ENCODE measurements at places on chromosomes 6 and 20.

DNA sequence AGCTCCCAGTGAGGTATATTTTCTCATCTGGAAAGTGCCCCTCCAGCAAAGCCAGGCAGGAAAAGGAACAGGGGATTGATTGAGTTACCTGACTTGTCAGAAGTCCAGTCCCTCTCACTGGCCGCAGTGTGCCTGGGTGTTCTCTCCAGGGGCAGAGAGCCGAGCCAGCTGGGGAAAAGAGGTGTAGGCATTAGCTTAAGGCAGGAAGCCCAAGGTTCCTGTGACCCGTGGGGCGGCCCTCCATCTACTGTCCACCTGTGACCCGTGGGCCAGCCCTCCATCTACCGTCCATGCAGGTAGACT is 2.7 kb downstream of the PSMG4 start:
- no peak for DNase-seq

- no peak for DNase-seq
Measured at GRCh38 chr6:8269872-8270454, 165.4 kb downstream of the SLC35B3 start.

GRCh38 chr6:38169977-38170526 is 350.5 kb downstream of the ZFAND3 start:
- DNase-seq = no peak

GRCh38 chr6:67127041-67127440 is 1420.0 kb upstream of the EYS start:
- no peak for DNase-seq

DNA sequence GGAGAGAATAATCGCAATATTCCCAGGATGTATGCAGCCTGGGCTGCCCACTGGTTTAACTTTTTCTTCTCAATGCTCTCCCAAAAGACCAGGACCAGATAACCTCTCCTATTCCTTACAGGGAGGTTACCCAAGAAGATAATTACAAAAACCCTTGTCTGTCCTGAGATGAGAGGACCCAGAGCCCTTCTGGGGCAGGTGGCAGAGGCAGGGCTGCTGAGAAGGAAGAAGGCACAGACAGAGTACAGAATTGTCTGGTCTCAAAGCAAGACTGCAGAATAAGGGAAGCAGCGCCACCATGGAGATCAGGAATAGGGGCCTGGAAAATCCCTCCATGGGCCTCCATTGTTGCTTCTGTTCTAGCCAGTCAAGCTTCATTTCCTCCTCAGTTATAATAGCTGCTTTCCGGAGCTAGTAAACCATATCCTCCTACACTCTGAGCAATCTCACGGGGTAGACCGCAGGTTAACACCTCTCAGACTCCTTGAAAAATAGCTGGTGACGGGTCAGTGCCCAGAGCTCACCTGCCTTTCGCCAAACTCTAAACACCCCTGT is 463 bp upstream of the HLA-DMB start:
- no peak for DNase-seq

DNA sequence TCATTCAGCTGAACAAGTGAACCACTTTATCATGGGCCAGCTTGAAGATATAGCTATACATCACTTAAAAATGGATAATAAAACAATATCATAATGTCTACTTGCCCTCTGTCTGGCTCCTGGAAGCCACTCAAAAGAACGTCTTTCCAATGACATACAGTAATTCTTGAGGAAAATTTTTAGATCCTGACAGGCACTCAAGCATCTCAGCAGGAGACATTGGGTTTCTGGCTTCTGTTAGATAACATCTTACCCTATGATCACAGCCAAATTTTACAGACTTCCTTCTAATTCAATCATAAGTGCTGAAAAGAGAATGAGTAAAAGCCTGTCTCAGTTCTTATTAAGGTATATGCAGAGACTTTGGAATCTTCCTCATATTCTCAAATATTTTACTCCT is 330 bp downstream of the CGA start:
- DNase-seq = no peak

GRCh38 chr6:21596949-21597682 is 3.6 kb downstream of the SOX4 start:
- DNase-seq = no peak

GRCh38 chr6:155958550-155958949 is 502.9 kb upstream of the NOX3 start:
- DNase-seq = no peak

GRCh38 chr20:5127204-5127858 is 523 bp downstream of the CDS2 start:
- DNase-seq = no peak

- no peak for DNase-seq
Measured at GRCh38 chr6:37994223-37994622, 174.7 kb downstream of the ZFAND3 start.

- DNase-seq = no peak
Measured at GRCh38 chr6:104689551-104690205, 170.0 kb downstream of the HACE1 start.

GRCh38 chr6:135922174-135922573 is 70.7 kb downstream of the PDE7B start:
- peak; percentile 24 for DNase-seq

DNA sequence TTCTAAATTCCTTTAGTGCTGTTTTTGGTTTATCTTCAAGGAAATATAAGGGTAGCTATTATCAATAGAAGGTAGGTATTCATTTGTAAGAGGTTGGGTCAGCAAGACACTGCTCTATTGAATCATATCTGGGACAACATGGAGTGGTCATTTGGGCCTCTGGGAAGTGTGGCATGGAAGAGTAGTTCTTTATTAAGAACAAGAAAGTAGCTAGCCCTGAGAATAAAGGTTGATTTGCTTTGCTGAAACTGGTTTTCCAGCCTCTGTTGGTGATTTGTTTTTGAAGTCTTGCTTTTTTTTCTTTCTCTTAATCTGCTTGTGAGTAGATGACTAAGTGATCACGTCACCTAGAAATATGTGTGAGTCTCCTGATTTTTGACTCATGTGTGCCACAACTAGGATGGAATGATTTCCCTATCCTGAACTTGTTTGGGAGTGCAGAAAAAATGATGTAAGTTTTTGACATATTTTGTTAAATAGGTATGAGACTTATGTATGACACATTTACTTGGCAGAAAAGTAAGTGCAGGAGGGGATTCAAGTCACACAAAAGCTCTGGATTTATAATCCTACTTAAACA is 381.8 kb downstream of the CENPW start:
- no peak for DNase-seq

- DNase-seq = no peak
Measured at GRCh38 chr6:16244869-16245451, 6.6 kb downstream of the GMPR start.

- DNase-seq = no peak
Measured at GRCh38 chr6:28001751-28002150, 44.7 kb downstream of the OR2B6 start.

- no peak for DNase-seq
Measured at GRCh38 chr6:143064271-143064670, 3.6 kb downstream of the AIG1 start.

- DNase-seq = no peak
Measured at GRCh38 chr6:122429323-122429722, 29.9 kb downstream of the HSF2 start.

- no peak for DNase-seq
Measured at GRCh38 chr6:137658287-137658686, 164.1 kb upstream of the OLIG3 start.

- DNase-seq = no peak
Measured at GRCh38 chr6:71310261-71310660, 21.6 kb downstream of the OGFRL1 start.

DNA sequence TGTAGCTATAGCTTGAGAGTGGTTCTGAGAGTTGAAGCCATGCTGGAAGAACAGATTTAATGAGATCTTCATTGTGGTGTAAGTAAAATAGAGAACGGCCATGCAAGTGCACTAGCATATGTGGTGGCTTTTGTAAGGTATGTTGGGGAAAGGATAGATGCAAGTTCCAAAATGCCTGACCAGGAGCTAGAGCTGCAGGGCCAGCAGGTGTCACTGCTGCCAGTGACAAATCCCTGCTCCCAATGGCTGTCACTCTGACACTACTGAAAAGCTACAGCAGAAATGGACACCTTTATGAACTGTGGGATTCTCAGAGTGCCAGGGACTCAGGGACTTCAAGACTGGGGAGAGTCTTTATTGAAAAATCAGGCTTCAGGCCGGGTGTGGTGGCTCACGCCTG is 23.1 kb upstream of the VIP start:
- no peak for DNase-seq

DNA sequence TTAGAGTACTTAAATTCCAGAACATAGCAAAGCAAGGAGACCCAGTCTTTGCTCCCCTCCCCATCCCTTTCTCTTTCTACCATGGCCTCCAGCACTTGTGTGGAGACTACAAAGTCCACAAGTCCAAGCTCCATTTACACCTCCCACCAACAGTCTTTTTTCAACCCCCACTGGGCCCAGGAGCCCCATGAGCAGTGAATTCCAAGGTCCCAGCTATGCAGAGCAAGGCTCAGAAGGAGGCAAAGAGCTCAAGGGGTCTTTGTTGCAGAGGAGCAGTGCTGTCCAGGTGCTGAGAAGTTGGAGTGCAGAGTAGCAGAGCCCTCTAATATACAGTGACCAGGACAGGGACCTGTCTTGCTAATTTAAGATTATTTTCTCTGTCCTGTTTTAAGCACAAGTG is 9.0 kb downstream of the PAK5 start:
- DNase-seq = no peak

DNA sequence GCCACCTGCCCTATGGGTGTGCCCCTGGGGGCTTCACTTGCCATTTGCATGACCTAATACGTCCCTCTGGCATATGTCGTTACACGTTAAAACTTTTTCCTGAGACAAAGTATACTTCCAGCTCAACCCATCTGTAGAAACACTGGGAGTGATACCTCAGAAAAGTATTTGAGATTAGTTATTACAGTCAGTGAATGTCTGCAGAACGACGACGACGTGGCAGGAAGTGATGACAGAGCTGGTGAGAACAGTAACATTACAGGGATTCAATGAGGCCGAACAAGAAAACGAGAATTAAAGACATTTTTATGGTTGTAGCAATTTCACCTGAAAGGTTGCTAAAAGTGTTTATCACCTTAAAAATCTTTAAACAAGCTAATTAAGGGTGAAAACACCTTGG is 40.2 kb downstream of the SASH1 start:
- no peak for DNase-seq

GRCh38 chr6:147677647-147678046 is 169.2 kb downstream of the SAMD5 start:
- DNase-seq = no peak

- DNase-seq = no peak
Measured at GRCh38 chr6:112018619-112019416, 35.1 kb upstream of the CCN6 start.

DNA sequence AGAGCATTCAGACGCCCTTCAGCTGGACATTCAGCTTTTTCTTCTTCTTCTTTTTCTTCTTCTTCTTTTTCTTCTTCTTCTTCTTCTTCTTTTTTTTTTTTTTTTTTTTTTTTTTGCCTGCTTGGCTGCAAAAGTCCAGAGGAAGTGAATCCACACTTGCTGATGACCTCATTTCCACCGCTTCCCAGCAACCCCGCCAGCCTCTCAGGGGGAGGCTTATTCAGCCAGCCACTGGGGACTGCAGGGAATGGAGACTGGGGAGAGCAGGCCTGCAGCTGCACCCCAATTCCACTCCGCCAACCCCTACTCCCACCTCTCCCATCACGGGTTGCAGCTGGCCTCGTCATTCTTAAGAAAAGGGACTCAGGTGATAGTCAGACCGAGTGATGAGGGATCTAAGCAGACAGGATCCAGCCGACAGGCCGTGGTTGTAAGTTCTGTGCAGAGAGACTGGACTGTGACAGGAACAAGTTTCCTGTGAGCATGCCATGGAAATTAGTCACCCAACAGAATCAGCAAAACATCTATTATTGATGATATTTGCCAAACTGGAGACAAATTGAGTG is 59.0 kb upstream of the QKI start:
- peak; percentile 54 for DNase-seq

- DNase-seq = no peak
Measured at GRCh38 chr20:61748376-61748775, 317.3 kb downstream of the TAF4 start.

DNA sequence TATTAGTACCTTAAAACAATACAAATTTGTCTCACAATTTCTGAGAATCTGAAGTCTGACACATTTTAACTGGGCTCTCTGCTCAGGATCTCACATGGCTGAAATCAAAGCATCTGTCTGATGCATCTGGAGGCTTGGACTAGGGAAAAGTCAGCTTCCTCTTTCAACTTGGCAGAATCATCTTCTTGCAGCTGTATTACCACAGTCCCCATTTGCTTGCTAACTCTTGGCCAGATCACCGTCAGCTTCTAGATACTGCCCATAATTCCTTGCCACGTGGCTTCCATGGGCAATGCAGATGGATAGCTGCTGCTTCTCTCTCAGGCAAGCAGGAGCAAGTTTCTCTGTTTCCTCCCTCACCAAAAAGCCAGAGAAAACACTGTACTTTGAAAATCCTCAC is 1106.4 kb upstream of the CITED2 start:
- no peak for DNase-seq

DNA sequence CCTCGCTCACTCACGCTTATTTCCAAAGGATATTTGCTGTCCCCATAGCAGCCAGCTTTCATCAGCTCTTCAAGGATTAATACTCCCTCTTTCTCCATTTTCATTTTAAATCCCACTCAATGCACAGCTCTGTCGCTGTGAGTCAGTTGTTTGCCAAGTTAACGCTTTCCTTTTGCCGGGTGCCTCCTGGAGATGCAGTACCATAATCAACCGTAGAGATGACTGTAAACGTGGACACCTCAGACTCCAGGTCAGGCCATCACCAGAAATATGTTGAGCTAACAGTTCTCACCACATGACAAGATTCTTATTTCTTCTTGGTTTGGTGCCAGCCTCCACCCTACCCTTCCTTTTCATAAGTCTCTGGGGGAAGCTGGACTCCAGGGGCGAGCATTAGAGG is 66.6 kb upstream of the TAB2 start:
- DNase-seq = no peak

GRCh38 chr6:13267142-13267651 is 61.1 kb downstream of the TBC1D7 start:
- DNase-seq = no peak

- no peak for DNase-seq
Measured at GRCh38 chr20:59831024-59831915, 102.2 kb downstream of the SYCP2 start.

DNA sequence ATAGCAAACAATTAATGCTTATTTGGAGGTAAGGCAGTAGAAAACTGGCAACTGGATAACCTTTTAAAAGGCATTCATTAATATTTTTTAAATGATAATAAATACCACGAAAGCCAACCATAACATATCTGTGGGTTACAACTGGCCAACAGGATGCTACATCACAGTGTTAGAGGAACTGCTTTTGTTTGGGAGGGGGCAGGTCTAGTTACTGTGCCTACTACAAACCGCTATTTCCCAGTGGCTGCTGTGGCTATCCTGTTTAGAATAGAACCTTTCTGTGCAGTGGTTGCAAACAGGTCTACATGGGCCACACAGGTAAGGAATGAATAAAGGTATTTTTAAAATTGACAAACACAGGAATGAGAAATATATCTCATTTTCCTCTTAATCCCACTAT is 976 bp downstream of the PIGT start:
- DNase-seq = no peak

- DNase-seq = no peak
Measured at GRCh38 chr20:47698142-47698541, 87.1 kb downstream of the SULF2 start.

- no peak for DNase-seq
Measured at GRCh38 chr6:44966449-44967092, 361.6 kb upstream of the RUNX2 start.

All from retina (tissue), 1 donor.